ENCODE measurements at places on chromosomes 2 and 18. TPM values are rescaled to one million over a fixed set of nuclear protein-coding genes. Genes with fewer than 3 reads are reported as not detected.

The SLC16A14 gene
- 4.0 TPM for total RNA-seq

DNA sequence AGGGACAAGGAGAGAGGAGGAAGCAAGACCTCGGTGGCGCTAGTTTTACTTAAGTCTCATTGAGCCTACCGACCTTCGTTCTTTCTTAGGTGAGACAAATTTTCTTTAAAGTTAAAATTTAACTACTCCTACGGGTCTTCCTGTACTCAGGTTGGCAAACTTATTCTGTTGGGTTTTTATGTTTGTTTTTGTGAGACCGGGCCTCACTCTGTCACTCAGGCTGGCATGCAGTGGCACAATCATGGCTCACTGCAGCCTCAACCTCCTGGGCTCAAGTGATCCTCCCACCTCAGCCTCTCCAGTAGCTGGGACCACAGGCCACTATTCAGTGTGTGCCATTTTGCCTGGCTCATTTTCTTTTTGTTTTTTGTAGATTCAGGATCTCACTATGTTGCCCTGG lies 189.0 kb downstream of the TNS1 start:
- H3K4me1 ChIP-seq: no peaks in the 10 kb centered on the region
- H3K4me3 ChIP-seq: no peak overlapping the region
- H3K27ac ChIP-seq: no peak overlapping the region
- H3K36me3 ChIP-seq: no peaks in the 10 kb centered on the region
- DNase-seq: no peak

GRCh38 chr2:217684431-217685254 lies 318.2 kb downstream of the TNS1 start:
- peaks cover 10% of the 10 kb centered on the region for H3K27me3 ChIP-seq
- no peaks in the 10 kb centered on the region for H3K36me3 ChIP-seq
- no peak overlapping the region for H3K27ac ChIP-seq
- no peaks in the 10 kb centered on the region for H3K4me1 ChIP-seq
- no peak overlapping the region for H3K4me3 ChIP-seq
- no peak for DNase-seq

DNA sequence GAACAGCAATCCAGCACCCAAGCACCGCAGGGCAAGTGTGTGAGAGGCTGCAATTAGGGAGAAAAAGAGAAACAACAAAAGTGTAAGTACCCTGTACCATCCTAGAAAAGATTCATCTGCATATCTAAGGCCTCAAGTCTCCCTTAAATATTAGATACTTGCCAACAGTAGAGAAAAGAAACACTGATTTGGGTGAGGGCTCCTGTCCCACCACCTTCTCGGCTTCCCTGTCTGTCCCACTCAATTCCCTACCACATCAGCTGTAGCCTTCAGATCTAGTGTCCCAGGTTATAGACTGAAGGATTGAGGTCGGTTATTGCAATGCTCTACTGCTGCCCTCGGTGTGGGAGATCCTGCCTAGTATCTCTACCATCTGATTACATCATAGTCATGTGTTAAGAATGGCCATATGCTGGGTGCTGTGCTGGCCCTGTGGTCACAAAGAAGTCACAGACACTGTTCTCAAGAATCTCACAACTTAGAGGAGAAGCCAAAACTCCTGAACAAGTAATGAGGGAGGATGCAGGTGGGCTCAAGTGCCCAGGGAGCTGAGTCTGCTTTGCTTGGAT lies 2.5 kb downstream of the RAX start:
- no peaks in the 10 kb centered on the region for H3K36me3 ChIP-seq
- H3K4me3 ChIP-seq: peak overlapping the region; percentile 13
- H3K27me3 ChIP-seq: peaks cover 99% of the 10 kb centered on the region
- peaks cover 71% of the 10 kb centered on the region for H3K4me1 ChIP-seq
- no peak overlapping the region for H3K27ac ChIP-seq

DNA sequence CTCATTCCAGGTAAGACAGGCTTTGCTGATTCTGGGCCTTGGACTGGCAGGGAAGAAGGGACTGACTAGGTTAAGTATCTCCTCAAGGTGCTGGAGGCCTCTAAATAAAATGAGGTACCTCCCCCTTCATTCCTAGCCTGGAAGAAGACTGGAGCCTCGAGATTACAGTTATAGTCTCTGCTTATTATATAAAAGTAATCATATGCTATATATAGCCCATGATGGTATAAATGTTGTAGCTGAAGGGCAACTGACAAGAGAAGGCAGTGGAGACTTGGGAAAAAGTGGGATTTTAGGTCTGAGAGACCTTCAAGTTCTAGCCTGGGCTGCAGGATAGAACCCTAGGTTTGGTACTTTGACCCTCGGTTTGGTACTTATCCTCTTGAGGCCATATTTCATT lies 248.3 kb downstream of the PLCL1 start:
- no peak overlapping the region for H3K4me3 ChIP-seq
- no peaks in the 10 kb centered on the region for H3K4me1 ChIP-seq
- no peak overlapping the region for H3K27ac ChIP-seq

GRCh38 chr2:127012215-127012614 lies 94.7 kb downstream of the BIN1 start:
- H3K27ac ChIP-seq: no peak overlapping the region
- no peak overlapping the region for H3K4me3 ChIP-seq
- H3K4me1 ChIP-seq: peaks cover 4% of the 10 kb centered on the region
- no peaks in the 10 kb centered on the region for H3K36me3 ChIP-seq

- DNase-seq: peak; percentile 78
- H3K4me1 ChIP-seq: peaks cover 43% of the 10 kb centered on the region
- H3K27me3 ChIP-seq: peaks cover 6% of the 10 kb centered on the region
- H3K27ac ChIP-seq: no peak overlapping the region
- H3K4me3 ChIP-seq: peak overlapping the region; percentile 89
- H3K36me3 ChIP-seq: peaks cover 13% of the 10 kb centered on the region
These were observed 2.1 kb downstream of the FZD5 start for GRCh38 chr2:207767461-207768167.
